ENCODE measurements at places on chromosomes 1 and 21. TPM values are rescaled to one million over a fixed set of nuclear protein-coding genes. Genes with fewer than 3 reads are reported as not detected.

GRCh38 chr1:62912028-62912638 is 128.2 kb downstream of the ATG4C start:
- peak; percentile 41 for DNase-seq

DNA sequence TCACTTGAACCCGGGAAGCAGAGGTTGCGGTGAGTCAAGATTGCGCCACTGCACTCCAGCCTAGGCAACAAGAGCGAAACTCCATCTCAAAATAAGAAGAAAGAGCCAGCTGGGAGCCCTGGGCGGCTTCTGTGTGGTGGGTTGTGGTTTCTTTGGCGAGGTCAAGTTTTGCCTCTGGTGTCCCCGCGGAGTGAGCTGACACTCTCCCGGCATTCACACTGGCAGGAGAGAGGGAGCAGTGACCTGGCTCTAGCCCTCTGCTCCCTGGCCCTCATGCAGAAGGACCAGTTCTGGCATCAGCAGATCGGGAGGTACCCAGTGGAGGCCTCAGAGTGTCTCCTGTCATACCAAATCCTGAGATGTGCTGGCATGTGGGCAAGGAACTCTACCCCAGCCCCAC is 81.0 kb upstream of the VAMP3 start:
- DNase-seq: no peak

DNA sequence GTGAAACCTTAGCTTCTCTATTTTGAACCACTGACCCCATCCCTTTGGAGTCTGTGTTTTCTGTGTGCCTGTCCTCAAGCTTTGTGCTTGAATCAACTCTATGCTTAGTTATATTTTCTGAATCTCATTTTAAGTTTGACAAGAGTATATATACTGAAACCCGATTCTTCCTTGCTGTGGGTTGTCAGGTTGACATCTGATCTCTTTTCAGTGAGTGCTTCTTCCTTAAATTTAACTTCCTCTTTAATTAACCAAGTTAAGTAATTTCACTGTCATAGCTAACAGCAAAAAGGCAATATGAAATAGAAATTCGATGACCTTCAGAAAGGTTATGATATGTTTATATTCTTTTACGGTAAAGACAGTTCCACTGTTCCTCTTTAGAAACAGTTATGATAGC is 69.4 kb downstream of the C1orf21 start:
- no peak for DNase-seq

- DNase-seq: no peak
Observed at GRCh38 chr1:201190624-201191051, at the start of gene IGFN1. Gene IGFN1 (plus strand): TSS chr1:201190824. CDS start chr1:201193294, 2,470 bp downstream.

DNA sequence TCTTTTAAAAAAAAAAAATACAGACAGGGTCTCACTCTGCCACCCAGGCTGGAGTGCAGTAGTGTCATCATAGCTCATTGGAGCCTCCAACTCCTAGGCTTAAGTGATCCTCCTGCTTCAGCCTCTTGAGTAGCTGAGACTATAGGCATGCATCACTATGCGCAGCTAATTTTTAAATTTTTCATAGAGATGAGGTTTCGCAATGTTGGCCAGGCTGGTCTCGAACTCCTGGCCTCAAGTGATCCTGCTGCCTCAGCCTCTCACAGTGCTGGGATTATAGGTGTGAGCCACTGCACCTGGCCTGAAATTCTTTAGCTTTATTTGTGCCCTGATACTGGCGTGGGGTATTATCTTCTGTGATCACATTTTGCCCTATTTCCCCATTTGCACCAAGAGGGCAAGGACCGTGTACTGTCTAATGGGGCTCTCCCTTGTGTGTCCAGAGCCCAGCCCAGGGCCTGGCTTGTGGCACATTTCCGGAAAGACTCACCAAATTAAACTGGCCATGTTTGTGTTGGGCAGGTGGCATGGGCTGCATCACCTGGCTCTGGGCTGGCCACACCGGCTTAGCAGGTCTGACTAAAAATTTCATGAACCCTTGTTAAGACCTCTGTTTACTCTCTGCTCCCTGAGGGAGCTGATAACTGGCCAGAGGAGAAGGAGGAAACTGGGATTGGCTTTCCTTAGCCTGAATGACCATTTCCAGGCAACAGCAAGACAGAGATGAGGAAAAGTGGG is 32.2 kb downstream of the TRIM62 start:
- no peak for DNase-seq

DNA sequence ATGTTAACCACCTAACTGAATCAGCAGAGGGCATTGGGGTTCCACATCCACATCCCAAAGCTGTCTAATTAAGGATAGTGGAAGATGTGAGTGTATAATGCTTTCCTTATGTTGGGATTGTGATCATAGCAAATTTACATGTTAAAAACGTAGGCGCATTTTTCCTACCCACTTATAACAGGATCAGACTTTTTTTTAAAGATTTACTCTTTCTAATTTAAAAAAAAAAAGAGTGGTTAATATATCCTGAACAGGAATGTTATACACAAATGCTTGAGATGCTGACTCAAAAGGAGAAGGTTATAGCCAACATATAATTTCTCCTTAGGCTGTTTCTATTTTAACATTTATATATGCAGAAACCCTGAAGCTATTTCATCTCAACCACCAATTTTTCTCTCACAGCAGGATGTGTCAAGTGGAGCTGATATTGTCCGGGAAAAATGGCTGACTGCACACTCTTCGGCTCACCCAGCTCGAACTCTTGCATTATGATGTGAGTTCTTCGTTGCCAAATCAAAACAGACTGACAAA is 40.3 kb downstream of the RGS5 start:
- DNase-seq: no peak

DNA sequence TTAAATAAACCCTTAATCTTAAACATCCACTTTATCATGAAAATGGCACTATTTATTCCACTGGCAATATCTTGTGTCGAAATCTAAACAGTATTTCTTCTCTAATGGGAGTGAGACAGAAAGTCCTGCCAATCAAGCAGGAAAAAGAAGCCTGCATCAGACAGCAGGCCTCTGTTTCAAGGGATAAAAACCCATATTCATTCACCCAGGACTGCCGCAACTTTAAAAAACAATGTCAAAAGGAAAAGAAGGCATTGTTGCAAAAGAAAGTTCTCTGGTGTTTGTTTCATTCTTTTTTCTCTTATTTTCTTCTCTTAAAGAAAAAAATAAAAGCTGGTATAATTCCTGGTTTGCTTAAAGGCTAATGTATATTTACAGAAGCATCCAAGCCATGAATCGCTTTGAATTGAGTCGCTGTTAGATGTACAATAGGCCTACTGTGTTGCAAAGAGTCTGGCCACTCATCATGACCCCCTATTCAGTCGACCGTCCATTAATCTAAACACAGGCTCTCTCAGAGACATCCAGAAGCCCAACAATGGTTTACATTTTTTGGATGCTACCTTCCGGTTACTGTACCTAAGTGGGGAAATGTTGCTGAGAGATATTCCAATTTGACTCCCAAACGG is 48.7 kb upstream of the ZC3H11B start:
- no peak for DNase-seq

GRCh38 chr1:8348777-8349472 is 31.0 kb downstream of the SLC45A1 start:
- DNase-seq: peak; percentile 63

GRCh38 chr1:26557008-26557407 is 27.4 kb downstream of the RPS6KA1 start:
- DNase-seq: no peak

- DNase-seq: no peak
Observed at GRCh38 chr1:227521782-227522181, 41.6 kb upstream of the ZNF678 start.

DNA sequence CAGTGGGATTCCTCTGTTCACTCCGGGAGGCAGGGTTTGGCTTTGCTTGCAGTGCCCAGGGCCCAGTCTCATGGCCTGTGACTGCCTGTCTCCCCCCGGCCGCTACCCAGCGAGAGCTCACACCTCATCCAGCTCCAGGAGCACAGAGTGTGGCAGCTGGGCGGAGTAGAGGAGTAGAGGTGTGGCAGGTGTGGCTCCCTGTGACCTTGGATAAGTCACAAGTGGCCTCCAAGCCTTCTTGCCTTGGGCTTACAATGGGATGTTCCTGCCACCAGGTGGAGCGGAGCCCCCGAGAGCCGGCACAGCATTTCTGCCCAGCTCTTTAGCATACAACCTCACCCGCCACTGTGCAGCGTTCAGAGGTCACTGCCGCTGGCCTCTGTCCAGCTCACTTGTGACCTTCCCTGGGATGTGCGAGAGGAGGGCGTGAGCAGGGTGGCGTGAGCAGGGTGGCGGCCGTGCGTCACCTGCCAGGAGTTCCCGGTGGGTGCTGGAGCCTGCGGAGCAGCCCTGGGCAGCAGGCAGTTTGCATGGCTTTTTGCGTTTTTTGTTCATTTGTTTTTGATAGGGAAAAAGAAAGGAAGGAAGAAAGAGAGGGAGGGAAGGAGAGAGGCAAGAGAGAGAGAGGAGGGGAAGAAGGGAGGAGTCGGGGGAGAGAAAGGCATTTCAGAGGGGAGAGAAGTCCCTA is 42.4 kb downstream of the CRYAA start:
- DNase-seq: peak; percentile 44

- DNase-seq: no peak
Observed at GRCh38 chr1:59346429-59346828, 49.5 kb downstream of the FGGY start.

GRCh38 chr1:204558467-204558866 is 42.3 kb downstream of the MDM4 start:
- DNase-seq: no peak

DNA sequence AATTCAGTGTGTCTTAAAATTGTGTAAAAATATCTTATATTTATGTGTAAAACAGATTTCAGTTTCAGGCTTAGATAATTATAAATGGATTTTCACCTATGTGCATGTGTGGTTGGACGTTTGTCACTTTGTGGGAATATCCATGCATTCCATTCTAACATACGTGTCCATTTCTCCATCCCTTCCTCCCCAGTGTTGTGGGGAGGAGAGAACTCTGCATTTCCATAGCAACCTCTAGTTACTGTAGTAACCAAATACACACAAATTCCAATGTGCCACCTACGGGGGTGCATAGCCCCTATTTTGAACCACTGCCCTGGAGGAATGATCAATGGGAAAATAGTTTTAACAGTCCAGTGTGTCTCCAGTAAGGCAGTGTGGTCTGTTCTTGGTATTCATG is 79.0 kb downstream of the RASAL2 start:
- DNase-seq: peak; percentile 53

- DNase-seq: no peak
Observed at GRCh38 chr1:55124470-55124869, 85.1 kb downstream of the PCSK9 start.

DNA sequence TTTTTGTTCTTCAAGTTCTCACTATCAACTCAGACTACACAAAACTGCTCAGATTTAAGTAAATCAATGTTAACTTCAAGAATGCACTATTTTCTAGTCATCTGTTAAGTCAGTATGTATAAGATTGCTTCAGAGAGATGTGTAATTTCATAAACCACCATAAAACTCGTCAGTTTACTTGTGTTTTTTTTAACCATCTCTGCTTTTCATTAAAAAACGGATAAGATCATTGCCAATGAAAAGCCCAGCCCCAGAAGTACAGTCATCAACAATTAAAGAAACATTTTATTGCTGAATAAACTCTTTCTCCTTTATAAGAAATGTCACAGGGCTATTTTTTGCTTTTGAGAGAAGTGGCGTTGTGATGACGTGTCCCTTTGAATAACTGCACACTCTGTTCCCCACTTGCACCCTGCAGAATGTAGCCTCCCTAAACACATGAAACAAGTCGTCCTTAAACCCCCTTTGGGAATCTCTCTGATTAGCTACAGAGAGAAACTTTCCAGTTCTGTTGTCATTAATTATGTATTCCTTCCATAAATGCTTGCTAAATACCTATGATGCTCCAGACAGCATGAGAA is 202.7 kb upstream of the FOXD3 start:
- no peak for DNase-seq

GRCh38 chr1:19427087-19427781 is 58.1 kb downstream of the CAPZB start:
- no peak for DNase-seq

GRCh38 chr21:41974752-41975053 is 20.9 kb upstream of the C2CD2 start:
- no peak for DNase-seq

DNA sequence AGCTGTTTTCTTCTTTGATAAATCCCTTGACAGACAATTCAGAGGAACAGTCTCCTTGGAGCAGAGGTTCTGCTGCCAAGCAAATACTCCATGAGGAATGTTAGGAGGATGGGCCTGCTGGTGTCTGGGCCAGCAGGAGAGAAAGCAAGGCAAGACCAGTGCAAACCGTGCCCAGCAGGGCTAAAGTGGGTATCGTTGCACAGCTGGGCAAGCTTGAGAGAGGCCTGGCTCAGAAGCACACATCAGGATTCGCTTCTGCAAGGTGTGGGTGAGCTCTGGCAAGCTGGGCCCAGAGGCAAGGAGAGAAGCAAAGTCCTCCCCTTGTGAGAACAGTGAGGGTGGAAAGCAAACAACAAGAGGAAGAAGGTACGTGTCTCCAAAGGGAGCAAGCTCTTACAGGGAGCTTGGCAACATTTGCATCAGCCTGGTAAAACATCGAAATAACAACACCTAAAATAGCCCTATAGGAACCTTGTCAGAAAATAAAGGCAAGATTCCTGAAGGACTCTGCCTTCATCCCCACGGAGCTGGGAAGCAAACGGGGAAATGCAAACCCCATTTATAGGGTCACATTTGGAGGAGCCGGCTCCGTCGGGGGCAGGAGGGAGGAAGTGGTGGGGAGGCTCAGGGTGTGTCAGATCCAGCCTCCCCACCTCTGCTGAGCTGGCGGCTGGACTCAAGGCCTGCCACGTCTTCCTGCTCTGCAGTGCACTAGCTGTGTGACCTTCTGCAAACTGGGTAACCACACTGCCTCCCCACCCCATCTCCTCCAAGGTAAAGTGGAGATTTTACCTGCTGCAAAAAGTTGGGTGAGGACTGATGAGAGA is 62.3 kb upstream of the HIVEP3 start:
- DNase-seq: no peak

GRCh38 chr1:182453631-182454030 is 3.7 kb downstream of the RGSL1 start:
- DNase-seq: no peak

PAX7 gene
- not detected for total RNA-seq

S100A7A gene
- total RNA-seq: not detected

PHC2 gene
- 69.0 TPM for total RNA-seq

UBL4B gene
- total RNA-seq: not detected

FCRL2 gene
- not detected for total RNA-seq
